Suprapubic skin (tissue), 4 donors: ENCODE measurements at places on chromosomes 13 and 19. TPM values are rescaled to one million over a fixed set of nuclear protein-coding genes. Genes with fewer than 3 reads are reported as not detected.

TMEM38A gene
- total RNA-seq, result 2.3 TPM

PABPC3 gene
- 0.29 TPM for total RNA-seq

GRCh38 chr13:91557328-91558090, 159.1 kb downstream of the GPC5 start:
- H3K4me1 ChIP-seq, result no peaks in the 10 kb centered on the region
- H3K4me3 ChIP-seq, result no peak overlapping the region
- no peak for DNase-seq
- no peaks in the 10 kb centered on the region for H3K36me3 ChIP-seq

ESD gene
- total RNA-seq, result 82.6 TPM

EFNA2 gene
- total RNA-seq, result not detected

ZNF575 gene
- total RNA-seq, result 1.2 TPM
